ENCODE measurements at places on chromosomes 2 and 18.

GRCh38 chr2:34815052-34815741 lies 1216.1 kb upstream of the FAM98A start:
- no peak for DNase-seq

DNA sequence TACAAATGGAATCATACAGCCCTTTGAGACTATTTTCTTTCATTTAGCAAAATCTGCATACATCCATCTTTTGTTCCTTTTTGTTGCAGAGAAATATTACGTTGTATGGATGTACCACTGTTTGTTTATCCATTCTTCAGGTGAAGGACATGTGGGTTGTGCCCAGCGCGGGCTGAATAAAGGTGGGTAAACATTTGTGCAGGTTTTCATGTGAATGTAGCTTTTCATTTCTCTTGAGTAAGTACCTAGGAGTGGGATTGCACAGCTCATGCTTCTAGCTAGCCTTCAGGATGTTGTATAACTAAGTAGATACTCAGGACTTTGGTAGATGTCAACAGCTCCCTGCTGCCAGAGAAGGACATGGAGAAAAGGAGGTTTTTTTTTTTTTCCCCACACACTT lies 50.6 kb upstream of the SPRED2 start:
- DNase-seq = no peak

DNA sequence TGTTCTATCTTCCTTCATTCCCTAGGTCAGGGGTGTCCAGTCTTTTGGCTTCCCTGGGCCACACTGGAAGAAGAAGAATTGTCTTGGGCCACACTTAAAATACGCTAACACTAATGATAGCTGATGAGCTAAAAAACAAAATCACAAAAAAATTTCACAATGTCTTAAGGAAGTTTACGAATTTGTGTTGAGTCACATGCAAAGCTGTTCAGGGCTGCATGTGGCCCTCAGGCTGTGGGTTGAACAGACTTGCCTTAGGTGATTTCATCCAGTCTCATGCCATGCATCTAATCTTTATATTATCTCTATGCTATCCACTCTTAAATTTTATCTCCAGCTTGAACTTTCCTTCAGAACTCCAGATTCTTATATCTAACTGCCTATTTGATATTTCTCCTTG lies 80.1 kb downstream of the CCDC85A start:
- DNase-seq = no peak

DNA sequence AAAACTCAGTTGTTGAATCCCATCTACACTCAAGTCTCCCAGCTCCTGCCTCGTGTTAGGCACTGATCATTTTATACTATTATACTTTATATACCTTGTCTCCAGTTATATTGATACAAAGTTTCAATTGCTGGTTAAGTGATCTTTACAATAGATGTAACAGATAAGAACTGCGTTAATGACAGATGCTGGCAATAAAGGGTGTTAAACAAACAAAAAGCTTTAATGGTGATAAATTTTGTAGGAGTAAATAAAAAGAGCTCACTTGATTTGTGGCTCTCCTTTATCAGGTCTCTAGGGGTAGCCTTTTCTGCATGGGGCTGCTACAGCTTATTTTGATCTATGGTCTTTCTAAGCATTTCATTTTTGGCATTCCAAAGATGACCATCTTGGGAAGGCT lies 106.9 kb upstream of the GAREM1 start:
- DNase-seq = no peak

Measured in Calu3 (cell line).